GM23338 (cell line): ENCODE measurements at places on chromosomes 5 and 9. TPM values are rescaled to one million over a fixed set of nuclear protein-coding genes. Genes with fewer than 3 reads are reported as not detected.
A peak's percentile ranks its signal among the peaks of the same experiment; 100 is the strongest.

DNA sequence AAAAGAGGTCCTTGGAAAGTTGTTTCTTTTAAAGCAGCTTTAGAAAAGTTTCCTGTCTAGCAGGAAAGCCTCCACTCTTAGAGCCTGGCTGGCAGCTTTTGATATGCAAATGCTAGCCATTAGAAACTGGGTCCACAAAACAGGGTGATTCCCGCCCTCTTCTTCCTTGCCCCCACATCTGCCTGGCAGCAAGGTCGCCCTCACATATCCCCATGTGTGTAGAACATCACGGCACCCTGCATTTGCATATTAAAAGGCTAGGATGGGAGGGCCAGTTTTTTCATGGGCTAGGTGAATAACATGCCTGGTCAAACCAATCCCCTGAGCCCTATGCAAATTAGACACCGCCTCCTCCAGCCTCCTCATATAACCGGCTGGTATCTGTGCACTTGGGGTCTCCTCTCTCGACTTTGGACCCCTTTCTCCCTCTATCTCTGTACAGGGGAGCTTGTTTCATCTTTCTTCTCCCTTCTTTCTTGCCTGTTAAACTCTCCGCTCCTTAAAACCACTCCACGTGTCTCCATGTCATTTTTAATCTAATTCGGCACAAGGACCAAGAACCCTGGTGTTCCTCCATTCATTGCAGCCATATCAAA, 426.8 kb upstream of the CTNND2 start:
- H3K36me3 ChIP-seq = no peaks in the 10 kb centered on the region
- DNase-seq = peak; percentile 94
- peaks cover 37% of the 10 kb centered on the region for H3K4me1 ChIP-seq
- H3K27me3 ChIP-seq = no peaks in the 10 kb centered on the region

- no peak overlapping the region for H3K27ac ChIP-seq
- H3K27me3 ChIP-seq = no peaks in the 10 kb centered on the region
- DNase-seq = no peak
- H3K4me3 ChIP-seq = no peak overlapping the region
- no peaks in the 10 kb centered on the region for H3K36me3 ChIP-seq
These were observed 184.7 kb downstream of the CARTPT start for GRCh38 chr5:71903808-71904207.

DNA sequence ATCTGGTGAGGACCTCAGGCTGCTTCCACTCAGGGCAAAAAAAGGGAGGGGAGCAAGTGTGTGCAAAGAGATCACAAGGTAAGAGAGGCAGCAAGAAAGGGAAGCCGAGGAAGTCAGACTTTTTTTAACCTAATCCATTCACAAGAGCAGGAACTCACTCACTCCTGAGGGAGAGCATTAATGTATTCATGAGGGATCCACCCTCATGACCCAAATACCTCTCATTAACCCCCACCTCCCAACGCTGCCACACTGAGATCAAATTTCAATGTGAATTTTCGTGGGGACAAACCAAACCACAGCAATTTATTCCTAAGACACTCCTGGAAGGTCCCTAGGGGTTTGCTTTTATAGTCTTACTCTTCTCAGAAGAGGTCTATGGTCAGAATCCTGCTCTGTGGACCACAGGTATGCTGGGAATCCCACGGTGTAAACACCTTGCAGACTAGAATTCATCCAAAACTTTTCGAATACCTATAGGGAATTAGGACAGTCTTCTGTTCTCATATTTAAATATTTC, 108.7 kb downstream of the HSD17B3 start:
- no peak for DNase-seq
- peaks cover 4% of the 10 kb centered on the region; the same call in 1 of the 2 replicates for H3K36me3 ChIP-seq
- H3K27me3 ChIP-seq = no peaks in the 10 kb centered on the region
- H3K4me1 ChIP-seq = peaks cover 6% of the 10 kb centered on the region; the same call in 1 of the 2 replicates

DNA sequence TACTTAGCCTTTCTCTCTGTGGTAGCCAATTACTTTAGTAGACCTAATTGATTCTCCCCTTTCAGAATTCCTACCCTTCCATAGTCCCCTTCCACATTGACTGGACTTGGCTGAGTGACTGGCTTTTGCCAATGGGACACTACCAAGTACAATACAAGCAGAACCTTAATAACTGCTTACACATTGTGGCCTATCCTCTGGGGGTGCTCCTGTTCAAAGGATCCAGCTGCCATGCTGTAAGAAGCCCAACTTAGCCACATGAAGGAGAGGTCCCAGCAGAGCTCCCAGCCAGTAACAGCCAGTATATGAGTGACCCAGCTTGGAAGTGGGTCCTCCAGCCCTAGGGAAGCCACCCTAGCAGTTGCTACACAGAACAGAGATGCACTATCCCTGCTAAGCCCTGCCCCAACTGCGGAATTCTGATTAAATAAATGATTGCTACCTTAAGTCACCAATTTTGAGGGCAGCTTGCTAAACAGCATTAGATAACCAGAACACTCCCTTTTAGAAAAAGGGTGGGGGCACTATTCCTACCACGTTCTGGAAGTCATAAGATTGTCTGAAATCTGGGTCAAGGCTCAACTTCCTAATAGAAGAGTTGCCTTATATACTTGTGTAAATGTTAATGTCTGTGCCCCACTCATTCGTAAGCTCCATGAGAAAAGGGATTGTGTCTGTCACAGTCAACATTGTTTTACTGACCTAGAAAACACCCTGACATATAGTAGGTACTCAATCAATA, 11.1 kb upstream of the APTX start:
- H3K36me3 ChIP-seq = no peaks in the 10 kb centered on the region
- no peak overlapping the region for H3K27ac ChIP-seq
- H3K4me1 ChIP-seq = peaks cover 28% of the 10 kb centered on the region
- H3K4me3 ChIP-seq = no peak overlapping the region
- no peak for DNase-seq
- no peaks in the 10 kb centered on the region for H3K27me3 ChIP-seq

DNA sequence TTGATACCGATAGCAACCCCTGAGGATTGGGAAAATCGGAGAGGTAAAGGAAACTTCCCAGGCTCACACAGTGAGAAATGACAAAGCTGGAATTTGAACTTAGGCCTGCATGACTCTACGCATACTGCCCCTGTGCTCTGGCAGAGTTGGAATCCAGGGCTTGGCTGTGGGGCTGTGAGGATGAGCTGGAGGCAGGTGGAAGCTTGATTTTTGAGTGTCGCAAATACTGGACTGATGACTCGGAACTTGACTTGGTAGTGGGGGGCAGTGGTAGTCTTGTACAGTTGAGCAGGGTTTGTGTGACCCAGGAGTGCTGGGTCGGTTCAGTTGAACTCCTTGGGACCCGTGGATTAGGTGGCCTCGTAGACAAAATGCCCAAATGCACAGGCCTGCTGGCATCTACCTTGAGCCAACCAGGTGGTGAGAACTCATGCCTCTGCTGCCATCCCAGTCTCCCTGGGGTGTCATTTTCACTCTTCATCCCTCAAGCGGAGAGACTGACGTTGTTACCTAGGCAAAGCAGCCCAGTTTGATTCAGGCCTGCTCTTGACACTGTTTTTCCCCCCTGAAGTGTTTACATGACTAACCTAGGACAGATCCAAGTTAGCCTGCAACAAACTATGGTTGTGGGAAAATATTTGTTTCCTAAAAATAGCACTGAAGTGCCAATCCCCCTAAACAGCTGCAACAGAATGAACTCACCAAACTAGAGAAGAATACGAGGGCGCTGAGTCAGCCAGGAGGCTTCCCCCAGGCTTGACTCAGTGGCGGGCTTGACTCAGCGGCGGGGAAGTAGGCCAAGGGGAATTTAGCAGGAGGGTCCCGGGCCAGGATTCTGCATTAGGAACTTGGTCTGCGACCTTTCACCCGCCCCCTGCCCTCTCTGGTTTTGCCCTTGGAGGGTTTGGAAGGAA, 45.7 kb upstream of the ORM1 start:
- no peak overlapping the region for H3K27ac ChIP-seq
- H3K36me3 ChIP-seq = no peaks in the 10 kb centered on the region
- no peaks in the 10 kb centered on the region for H3K27me3 ChIP-seq
- no peak for DNase-seq
- H3K4me3 ChIP-seq = no peak overlapping the region

DNA sequence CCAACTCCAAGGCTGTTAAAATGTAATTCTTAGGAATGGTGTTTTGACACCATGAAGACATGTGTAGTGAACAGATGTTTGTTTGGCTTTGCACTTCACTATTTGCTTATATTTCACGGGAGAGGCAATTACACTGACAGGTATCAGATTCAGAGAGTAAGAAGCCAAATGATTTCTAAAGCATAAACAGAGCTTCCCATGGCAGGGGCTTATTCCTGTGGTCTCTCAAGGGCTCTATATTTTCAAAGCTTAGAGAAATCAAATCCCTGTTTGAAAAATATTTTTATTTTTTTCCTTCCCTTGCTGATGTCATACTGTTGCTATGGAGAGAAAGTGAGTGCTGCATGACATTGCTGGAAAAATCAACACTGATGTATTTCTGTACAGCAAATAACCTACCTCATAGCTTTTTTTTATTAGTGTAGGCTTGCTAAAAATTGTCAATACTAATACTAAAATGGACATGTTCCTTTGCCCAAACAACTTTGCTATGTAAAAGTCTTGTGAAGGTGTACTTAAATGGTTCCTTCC, 161.4 kb downstream of the GIN1 start:
- H3K27ac ChIP-seq = no peak overlapping the region
- DNase-seq = no peak
- no peak overlapping the region for H3K4me3 ChIP-seq
- H3K36me3 ChIP-seq = no peaks in the 10 kb centered on the region
- no peaks in the 10 kb centered on the region for H3K4me1 ChIP-seq

Gene SHOC1
- total RNA-seq = not detected in 2 replicates

DNA sequence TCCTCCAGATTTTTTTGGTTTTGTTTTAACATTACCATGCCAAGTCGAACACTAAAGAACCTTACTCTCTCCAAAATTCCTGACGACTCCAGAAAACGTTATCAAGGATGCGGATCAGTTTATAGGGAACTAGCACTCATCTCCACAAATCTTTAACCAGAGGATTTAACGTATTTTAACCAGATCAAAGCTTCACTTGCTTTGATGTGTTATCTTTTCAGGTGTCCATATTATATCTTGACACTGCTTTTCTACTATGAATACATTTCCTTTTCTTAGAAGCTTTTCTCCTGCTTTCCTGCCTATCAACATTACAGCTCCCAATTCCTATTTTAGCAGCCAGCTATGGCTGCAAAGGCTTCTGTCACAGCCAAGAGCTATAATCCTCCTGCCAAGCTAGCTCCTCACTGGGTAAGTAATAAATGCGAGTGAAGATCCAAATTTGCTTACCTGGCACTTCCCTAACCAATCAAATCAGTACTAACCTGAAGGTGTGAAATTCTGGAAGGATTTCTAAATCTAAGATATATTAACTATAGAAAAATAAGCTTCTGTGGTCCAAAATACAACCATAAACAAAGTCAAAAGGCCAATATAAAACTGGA, 60.2 kb downstream of the CDC14B start:
- H3K4me1 ChIP-seq = peaks cover 20% of the 10 kb centered on the region
- H3K36me3 ChIP-seq = no peaks in the 10 kb centered on the region
- no peak for DNase-seq
- H3K4me3 ChIP-seq = no peak overlapping the region
- H3K27ac ChIP-seq = no peak overlapping the region

Gene DOCK8
- total RNA-seq = 0.50 and 0.94 TPM in 2 replicates

- H3K4me1 ChIP-seq = no peaks in the 10 kb centered on the region
- no peaks in the 10 kb centered on the region for H3K36me3 ChIP-seq
- no peaks in the 10 kb centered on the region for H3K27me3 ChIP-seq
- no peak for DNase-seq
- no peak overlapping the region for H3K4me3 ChIP-seq
- no peak overlapping the region for H3K27ac ChIP-seq
These were observed 336.9 kb downstream of the ARHGEF28 start for GRCh38 chr5:73962801-73963425.

DNA sequence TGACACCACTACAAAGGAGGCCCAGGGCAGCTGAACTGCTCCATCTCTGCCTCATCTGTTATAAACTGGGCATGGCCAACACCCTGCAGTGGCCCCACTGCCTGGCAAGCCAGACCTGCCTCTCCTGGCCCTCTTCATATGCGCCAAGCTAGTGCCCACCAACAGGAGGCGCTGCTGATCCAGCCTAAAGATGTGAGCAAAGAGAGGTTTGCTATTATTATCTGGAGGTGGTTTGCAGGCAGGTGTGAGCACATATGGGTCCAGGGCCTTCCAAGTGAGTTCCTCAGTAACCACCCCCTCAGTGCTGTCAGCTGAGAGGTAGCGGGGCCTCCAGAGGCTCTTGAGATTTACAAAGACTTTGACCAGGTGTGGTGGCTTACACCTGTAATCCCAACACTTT, 232.2 kb downstream of the SYK start:
- no peaks in the 10 kb centered on the region for H3K27me3 ChIP-seq
- H3K27ac ChIP-seq = no peak overlapping the region
- peak; percentile 69 for DNase-seq
- no peak overlapping the region for H3K4me3 ChIP-seq

Gene FST
- 7.6 and 8.0 TPM in 2 replicates for total RNA-seq

Gene SLC6A3
- total RNA-seq = 0.85 and 1.0 TPM in 2 replicates

- peak; percentile 96 for DNase-seq
- peaks cover 13% of the 10 kb centered on the region; the same call in 1 of the 2 replicates for H3K4me1 ChIP-seq
- H3K4me3 ChIP-seq = peak overlapping the region; percentile 85
- peaks cover 30% of the 10 kb centered on the region for H3K36me3 ChIP-seq
These were observed 433.8 kb upstream of the CDH9 start for GRCh38 chr5:27472000-27472763.

GRCh38 chr9:114140850-114141249, 14.5 kb upstream of the COL27A1 start:
- H3K27ac ChIP-seq = no peak overlapping the region
- no peaks in the 10 kb centered on the region for H3K4me1 ChIP-seq
- no peaks in the 10 kb centered on the region for H3K27me3 ChIP-seq
- no peak overlapping the region for H3K4me3 ChIP-seq
- no peak for DNase-seq

DNA sequence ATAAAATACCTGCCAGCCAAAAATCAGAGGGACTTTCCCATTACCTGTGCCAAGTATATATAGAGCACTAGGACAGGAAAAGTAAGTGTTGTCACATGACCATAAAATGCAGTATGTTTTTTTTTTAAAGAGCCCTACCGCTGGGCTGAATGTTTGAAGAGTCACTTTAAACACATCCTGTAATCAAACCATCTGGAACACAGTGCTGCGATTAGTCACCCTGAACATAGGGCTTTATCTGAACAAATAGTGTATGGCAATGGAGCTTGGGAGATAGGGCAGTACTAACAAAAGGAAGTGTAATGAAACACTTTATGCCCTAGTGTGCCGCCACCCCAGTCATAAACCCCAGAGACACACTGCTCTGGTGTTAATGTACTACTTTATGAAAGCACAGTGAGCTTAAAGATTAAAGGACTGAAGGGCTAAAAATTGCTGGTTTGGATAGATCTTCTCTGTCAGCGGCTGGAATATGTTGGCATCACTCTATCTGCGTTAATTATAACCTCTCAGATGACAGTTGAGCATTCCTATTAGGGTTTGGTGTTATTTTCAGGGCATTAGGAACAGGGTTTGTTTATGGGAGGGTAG, 90.4 kb downstream of the ZNF608 start:
- H3K36me3 ChIP-seq = no peaks in the 10 kb centered on the region
- no peaks in the 10 kb centered on the region for H3K27me3 ChIP-seq
- no peak for DNase-seq
- H3K4me1 ChIP-seq = peaks cover 58% of the 10 kb centered on the region
- no peak overlapping the region for H3K4me3 ChIP-seq

- peaks cover 100% of the 10 kb centered on the region for H3K27me3 ChIP-seq
- H3K27ac ChIP-seq = no peak overlapping the region
- H3K4me1 ChIP-seq = peaks cover 18% of the 10 kb centered on the region
- DNase-seq = peak; percentile 71
- H3K4me3 ChIP-seq = peak overlapping the region; percentile 46
- no peaks in the 10 kb centered on the region for H3K36me3 ChIP-seq
These were observed 7.3 kb downstream of the IRX1 start for GRCh38 chr5:3602785-3603502.

GRCh38 chr5:15529013-15529412, 29.0 kb downstream of the FBXL7 start:
- no peak for DNase-seq
- H3K27me3 ChIP-seq = no peaks in the 10 kb centered on the region
- H3K4me1 ChIP-seq = no peaks in the 10 kb centered on the region
- no peak overlapping the region for H3K27ac ChIP-seq
- no peaks in the 10 kb centered on the region for H3K36me3 ChIP-seq
- no peak overlapping the region for H3K4me3 ChIP-seq
